ENCODE measurements at places on chromosomes 12 and 14.

DNA sequence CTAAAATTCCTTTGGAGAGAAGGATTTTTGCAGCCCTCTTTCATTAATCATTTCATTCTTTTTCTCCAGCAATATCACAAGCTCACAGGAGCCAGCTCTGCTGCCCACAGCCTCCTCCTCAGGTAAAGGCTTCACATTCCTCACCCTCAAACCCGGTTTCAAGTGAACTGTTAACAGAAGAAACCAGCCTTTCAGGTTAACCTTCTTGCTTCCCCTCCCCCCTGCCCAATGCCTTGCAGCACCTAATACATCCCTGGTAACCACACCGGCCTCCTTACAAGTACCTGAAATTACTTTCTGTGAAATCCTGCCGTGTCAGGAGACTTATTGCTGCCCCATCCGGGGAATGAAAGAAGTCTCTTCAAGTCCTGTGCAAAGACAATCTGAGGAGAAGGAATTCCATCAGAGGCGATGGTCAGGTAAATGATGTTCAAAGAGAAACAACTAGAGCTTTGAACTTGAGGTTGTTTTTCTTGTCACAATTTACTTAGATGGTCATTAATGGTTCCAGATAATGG lies 111.2 kb downstream of the MYRFL start:
- DNase-seq, result no peak

DNA sequence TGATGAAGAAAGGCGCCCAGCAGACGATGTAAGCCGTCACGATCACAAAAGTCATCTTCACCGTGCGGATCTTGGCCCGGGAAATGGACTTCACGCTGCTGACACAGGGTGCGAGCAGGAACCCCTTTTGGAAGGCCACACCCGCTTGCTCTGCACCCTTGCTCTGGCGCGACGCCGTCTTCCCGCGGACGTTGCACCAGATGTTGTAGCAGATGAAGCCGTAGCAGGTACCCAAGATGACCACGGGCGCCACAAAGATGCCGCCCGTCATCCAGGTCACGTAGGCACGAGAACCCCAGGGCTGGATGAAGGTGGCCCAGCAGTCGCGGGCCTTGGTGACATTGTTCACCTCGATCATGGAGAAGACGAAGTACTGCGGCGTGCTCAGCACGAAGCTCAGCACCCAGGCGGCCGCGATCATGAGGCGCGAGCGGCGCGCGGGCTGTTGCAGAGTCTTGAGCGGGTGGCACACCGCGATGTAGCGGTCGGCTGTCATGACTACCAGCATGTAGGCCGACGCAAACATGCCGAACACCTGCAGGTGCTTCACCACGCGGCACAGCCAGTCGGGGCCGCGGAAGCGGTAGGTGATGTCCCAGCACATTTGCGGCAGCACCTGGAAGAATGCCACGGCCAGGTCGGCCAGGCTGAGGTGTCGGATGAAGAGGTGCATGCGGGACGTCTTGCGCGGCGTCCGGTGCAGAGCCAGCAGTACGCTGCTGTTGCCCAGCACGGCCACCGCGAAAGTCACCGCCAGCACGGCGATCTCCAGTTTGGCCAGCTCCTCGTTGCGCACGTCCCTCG lies 890 bp downstream of the AVPR1A start:
- no peak for DNase-seq

DNA sequence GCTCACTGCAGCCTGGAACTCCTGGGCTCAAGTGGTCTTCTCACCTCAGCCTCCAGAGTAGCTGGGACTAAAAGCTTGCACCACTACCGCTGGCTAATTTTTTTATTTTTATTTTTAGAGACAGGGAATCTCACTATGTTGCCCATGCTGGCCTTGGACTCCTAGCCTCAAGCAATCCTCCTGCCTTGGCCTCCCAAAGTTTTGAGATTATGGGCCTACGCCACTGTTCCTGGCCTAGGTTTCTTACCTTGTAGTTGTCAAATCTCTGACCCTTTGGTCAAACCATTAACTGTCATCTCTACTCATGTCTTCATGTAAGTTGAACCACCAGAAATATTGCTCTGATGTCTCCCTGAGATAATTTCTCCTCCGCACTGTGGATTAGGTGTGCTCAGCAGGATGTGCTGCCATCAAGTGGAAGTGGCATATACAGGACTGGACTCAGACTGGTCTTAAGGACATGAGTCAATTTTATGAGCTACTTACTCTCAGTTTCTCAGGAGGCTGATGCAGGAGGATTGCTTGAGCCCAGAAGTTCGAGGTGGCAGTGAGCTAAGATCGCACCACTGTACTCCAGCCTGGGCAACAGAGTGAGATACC lies 28.5 kb downstream of the ACTR6 start:
- DNase-seq, result peak; percentile 21

DNA sequence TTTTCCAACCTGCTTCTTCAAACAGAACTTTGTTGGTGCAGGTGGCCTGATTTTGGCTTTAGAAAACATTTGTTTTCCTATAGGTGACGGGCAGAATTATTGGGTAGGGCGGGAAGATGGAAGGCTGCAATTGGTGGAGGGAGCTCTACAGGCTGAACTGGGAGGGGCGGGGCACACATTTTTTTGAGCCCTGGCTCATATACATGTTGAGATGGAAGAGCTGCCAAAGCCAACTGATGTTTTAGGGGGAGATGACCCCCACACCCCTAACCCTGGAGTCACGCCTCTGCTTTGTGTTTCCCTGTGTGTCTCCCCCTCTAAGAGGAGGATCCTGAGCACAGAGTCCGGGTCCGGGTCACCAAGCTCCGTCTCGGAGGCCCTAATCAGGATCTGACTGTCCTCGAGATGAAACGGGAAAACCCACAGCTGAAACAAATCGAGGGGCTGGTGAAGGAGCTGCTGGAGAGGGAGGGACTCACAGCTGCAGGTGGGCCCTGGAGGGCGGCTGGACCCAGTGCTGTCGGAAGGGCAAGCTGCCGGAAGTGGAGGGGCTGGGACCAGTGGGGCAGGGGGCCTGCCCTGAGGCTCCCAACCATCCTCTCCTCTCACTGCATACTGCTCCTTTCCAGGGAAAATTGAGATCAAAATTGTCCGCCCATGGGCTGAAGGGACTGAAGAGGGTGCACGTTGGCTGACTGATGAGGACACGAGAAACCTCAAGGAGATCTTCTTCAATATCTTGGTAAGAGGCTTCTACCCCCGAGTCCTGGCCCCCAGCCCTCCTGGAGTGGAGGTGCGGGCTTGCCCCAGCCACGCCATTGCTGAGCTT lies 18.6 kb downstream of the AGAP2 start:
- no peak for DNase-seq

DNA sequence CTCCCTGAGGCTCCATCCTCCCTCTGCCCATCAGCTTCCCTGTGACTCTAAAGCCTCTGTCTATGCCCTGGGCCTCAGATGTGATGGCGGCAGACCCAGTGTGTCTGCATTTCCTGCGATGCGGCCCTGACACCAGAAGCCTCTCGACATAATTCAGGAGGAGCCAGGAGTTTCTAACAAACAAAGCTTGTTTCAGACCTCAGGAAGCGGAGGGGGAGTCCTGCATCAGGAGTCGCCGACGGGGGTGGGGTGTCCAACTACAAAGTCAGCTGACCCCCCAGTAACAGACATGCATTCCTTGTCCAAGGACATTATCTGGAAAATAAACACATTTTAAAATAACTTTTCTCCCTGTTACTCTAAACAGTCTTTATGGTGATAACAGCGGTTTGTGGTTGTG lies 167.5 kb downstream of the DPF3 start:
- DNase-seq, result no peak

- DNase-seq, result no peak
These were observed 36.3 kb downstream of the PTHLH start for GRCh38 chr12:27936196-27936595.

- no peak for DNase-seq
These were observed 13.3 kb downstream of the INF2 start for GRCh38 chr14:104702673-104703072.

DNA sequence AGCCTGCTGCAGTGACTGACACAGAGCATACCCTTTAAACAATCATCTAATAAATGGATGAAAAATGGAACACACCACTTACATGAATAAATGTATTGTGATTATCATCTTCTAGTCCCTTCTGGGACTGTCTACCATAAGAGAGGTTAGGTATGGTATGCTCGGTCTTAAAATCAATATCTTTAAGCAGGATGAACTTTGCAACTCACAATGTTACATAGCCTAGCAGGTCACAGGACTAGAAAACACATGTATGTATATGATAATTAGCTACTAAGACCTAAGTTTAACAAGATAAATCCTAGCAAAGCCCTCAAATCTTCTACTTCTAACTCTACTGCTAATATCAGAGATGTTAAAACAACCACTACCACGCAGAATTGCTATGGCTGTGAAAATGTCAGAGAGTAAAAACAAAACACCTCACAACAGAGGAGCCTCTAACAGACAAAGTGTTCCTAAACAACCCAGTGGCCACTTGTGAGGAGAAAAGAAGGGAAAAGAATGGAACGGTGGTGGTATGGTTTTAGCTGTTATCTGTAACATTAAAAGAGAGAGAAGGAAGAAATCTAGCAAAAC lies 139.4 kb downstream of the STXBP6 start:
- DNase-seq, result no peak

- no peak for DNase-seq
These were observed 9.2 kb downstream of the ARHGAP9 start for GRCh38 chr12:57470286-57470969.

DNA sequence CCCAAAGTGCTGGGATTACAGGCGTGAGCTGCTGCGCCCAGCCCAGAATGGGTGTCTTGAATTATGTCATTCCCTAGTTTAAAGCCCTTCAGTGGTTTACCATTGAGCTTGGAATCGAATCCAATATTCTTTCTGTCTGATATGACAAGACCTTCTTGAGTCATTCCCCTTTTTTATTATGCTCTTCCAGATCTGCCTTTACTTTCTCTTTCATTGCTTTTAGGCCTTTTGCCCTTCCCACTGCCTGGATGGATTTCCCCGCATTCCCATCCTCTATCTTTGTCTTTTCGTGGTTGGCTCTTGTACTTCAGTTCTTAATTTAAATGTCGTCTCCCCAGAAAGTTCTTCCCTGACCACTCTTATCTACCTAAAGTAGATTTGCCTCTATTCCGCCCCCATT lies 1.6 kb downstream of the TRAFD1 start:
- DNase-seq, result no peak

DNA sequence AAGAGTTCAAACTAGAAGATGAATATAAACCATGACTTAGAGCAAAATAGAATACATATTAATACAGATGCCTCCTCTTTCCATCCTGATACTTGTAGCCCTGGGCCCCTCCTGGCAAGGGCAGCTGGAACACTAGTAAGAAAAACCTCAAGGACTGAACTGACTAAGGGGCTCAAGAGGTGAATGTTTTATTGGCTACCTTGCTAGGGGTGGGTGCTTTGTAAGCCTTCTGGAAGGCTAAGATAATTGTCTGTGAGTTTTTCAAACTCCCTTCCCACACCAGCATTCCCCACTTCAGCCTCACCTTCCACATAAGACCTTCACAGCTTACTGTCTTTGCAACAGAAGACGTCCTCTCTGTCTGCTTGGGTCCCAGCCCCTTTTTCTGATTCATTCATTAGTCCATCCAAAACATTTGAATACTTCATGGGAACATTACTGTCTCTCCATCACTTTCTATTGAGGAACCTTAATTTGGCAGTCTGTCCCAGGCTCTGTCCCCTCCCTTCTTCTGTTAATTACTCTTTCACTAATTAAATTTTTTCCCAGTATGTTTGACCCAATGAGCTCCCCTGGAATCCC lies 1.1 kb upstream of the MARCHF9 start:
- DNase-seq, result no peak

DNA sequence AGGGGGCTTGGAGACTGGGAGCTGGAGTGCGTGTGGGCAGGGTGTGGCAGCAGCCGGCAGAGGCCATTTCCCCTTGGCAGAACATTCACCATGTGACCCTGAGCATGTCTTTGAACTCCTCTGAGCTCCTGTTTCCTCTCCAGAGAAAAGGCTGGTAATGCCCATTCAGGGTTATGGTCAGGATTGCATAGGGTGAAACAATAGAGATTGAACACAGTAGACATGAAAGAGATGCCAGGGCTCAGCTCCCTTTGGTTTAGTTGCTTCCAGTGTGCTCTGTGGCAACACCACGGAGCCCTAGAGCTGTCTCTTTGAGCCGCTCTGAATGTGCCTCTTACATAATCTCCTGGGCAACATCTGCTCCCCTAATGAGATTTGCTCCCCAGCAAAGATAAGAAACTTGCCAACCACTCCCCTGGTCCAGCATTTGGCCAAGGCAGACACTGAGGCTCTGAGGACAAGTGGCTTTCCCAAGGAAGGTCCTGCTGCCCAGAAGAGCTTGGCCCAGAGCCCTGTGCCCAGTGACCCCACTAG lies 4.6 kb downstream of the IFI27 start:
- no peak for DNase-seq

DNA sequence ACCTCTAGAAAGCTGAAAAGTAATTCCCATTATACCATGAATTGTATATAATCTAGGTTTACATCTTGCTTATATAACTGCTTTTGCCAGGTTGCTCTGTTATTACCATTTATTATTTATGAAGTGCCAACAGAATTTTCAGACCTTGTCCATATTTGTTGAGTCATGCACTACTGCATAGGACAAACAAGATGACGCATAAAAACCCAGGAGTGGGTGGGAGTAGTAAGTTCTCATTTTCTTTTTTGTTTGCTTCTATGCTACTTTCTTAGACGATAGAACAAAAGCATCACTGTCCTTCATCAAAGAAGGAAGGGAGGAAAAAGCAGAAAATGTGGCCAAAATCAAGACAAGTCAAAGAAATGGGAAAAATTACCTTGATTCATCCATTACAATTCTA lies 119.0 kb upstream of the RASSF8 start:
- DNase-seq, result no peak

DNA sequence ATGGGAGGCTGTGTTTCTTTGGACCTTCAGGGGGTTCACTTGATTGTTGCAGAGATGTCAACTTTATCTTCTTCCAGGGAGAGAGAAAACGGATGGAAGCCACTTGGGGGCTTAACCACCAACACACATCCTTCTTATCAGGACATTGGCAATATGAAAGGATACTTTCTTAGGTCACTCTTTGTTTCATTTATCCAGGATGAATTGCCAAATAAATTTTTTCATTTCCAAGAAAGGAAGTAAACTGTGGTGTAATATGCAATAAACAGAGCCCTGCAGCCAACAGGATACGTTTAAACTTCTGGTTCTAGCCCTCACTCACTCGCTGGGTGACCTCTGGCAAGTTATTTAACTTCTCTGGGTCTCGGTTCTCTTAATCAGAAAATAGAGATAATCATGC lies 77.8 kb downstream of the CCDC60 start:
- DNase-seq, result no peak

DNA sequence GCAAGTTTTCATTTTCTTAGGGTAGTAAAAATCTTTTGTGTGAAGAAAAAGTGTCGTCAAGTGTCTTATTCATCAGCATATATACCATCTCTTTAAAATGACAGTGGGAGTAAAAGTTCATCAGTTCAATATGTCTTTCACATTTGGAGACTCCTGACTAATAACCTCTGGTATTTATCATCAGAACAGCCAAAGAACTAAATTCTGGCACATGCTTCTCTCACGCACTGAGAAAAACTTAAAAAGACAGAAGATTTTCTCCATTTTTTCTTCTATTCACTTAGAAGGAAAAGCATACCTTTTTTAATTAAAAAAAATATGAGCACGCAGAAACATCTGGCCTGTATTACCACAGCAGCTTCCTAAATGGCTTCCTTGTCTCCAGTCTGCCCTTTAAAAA lies 265.7 kb downstream of the AKAP6 start:
- DNase-seq, result no peak

All from OCI-LY7 (cell line).